ENCODE measurements at places on chromosomes 5 and 9.
A peak's percentile ranks its signal among the peaks of the same experiment; 100 is the strongest.

DNA sequence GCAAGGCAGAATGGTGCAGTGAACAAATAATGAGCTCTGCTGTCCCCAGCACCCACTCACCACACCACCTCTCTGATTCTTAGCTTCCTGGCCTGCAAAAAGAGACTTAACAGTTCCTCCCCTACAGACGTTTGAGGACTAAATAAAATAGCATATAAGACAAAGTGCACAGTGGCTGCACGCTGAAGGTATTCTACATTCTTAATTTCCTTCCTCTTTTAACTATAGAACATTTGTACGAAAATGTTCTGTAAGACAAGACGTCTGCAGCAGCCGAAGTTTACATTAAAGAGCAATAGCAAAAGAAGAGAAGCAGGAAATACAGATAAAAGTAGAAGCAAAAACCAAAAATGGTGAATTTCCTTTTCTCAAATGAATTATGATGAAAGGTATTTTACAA lies 15.7 kb downstream of the FBN2 start:
- no peak for DNase-seq

DNA sequence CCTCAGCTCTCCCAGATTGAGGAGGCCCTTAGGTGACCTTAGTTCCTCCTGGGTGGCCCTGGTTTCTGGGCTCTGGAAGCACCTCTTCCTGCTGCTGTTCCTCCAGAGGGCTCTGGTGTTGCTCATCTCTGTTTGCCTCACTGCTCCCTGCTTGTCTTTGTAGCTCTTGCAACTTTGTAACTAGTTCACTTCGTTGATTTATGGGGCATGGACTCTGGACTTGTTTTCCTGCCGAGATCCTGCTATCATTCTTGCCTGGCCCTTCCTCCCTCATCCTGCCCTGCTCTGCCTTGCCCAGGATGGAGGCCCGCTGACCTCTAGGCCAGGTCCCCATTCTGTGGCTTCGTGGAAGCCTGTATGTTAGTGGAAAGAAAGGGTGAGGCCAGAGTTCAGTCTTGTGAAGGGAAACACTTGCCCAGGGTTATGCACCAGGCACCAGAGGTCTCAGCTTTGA lies 169.3 kb downstream of the MACROH2A1 start:
- no peak for DNase-seq

DNA sequence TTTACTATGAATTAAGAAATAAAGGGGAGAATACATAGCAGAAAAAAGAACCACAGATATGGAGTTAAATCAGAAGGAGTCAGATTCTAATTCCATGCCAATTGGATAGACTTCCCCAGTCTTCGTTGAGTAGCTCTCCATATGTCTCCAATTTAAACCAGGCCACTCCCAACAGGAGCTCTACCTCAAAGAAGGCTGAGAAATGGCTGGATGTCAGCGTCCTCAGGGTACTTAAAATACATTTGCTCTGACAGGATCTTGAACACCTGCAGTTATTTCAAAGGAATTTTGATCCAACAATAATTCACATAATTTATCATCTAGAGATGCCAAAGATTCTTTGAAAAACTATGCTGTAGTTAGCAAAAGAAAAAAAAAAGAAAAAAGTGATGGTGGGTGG lies 133.9 kb upstream of the FBN2 start:
- DNase-seq, result no peak

DNA sequence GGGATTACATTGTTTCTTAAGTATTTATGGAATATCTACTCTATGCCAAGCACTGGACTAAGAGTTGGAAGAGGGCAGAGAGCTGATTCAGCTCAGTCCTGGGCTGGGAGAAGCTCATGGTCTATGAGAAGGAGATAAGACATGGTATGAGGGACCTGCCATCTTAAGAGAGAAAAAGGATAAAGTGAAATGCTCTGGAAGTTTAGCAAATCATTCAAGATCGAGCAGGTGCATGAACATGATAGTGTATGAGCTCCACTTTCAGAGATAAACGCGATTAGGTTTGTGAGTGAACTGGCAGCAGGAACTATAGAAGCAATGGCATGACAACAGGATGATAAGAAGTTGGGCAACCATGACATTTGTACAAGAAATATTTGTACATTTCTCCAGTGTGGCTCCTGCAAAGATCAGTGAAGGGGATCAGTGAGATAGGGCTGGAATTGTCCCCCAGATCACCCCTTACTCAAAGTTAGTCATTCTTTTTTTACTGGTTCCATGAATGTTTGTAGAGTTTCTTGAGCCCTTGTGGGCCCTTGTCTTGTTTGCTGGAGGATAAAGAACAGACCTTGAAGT lies 26.6 kb upstream of the CCDC180 start:
- no peak for DNase-seq

DNA sequence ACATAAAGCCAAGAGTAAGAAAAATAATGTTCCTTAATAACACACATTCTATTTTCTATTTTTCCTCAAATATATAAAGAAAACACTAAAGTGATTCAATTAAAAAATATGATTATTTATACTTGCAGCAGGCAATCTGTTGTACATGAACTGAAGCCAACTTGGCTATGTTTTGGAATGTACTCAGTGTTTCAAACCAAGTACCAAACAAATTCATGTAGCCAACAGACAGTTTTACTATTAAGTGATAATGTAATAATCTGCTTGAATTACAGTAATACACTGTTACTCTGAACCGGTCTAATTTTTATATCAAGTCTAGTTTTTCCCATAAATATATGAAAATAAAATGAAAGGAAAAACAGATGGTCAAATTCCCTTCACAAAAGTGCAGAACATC lies 58.0 kb downstream of the CEP120 start:
- DNase-seq, result no peak

- DNase-seq, result peak; percentile 68
Measured at GRCh38 chr9:136942112-136942880, 2.2 kb downstream of the FBXW5 start.

DNA sequence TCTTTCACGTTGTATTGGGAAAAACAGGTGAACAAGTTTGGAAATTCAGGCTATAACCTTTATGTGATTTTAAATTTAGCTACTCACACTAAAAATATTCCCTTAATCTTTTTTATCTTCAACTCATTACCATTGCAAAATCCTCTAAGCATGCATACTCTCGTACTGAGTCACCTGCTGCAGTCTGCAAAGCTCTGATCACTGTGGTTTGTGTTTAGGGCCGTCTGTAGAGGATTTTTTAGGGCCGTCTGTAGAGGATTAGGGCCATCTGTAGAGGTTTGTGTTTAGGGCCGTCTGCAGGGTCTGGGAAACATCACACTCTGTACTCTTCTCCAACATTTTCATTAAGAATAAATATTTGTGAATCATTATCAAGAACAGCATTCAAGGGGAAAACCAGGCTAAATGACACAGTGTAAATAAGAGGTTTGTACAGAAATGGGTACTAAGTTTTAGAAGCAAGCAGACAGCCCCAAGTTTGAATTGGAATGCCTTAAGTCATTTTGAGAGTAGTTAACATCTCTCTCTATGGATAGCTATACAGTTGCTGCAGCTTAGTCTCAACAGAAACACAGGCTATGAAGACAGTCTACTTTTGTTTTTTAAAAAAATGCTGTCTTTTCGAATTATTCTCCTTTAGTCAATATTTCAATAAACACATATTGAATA lies 155.0 kb upstream of the TSLP start:
- DNase-seq, result no peak

GRCh38 chr5:147857302-147858129 lies 21.0 kb upstream of the SCGB3A2 start:
- DNase-seq, result peak; percentile 64

DNA sequence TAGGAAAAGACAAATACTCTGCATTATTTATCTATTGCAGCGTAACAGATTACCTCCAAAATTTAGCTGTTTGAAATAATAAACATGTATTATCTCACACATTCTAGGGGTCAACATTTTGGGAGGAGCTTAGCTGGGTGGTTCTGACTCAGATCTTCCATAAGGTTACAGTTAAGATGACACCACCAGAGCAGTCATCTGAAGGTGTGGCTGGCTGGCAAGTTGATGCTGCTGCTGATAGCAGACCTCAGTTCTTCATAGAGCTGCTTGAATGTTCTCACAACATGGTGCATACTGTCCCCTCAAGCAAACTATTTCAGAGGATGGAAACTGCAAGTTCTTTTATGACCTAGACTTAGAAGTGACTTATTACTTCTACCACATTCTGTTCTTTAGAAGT lies 146.3 kb upstream of the FSTL4 start:
- DNase-seq, result no peak

All from suprapubic skin (tissue), 4 donors.